CD4-positive, alpha-beta T cell (primary cell): ENCODE measurements at places on chromosomes 7 and 10. TPM values are rescaled to one million over a fixed set of nuclear protein-coding genes. Genes with fewer than 3 reads are reported as not detected.

DNA sequence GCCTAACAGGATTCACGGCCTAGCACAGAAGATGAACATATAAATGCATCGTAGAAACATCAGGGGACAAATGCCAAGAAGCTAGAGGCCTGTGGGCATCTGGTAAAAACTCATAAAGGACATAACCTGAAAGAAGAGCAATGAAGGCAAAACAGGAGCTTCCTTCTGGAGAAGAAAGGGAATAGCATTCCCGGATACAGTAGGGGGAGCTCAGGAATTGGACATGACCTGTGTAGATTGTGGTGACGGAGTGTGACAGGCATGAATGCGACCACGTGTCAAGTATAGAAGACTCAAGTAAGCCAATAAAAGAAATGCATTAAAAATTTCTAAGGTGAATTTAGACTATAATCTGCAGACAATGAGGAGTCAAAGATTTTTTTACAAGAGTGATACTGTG lies 270.1 kb downstream of the AGMO start:
- H3K4me3 ChIP-seq: no peak overlapping the region
- no peaks in the 10 kb centered on the region for H3K36me3 ChIP-seq
- no peak overlapping the region for H3K27ac ChIP-seq
- DNase-seq: no peak

Gene WDFY4
- 2.5 TPM for total RNA-seq

GRCh38 chr7:138753610-138754009 lies 44.2 kb upstream of the TMEM213 start:
- no peaks in the 10 kb centered on the region for H3K36me3 ChIP-seq
- no peaks in the 10 kb centered on the region for H3K27me3 ChIP-seq
- peaks cover 43% of the 10 kb centered on the region for H3K4me1 ChIP-seq
- DNase-seq: peak; percentile 75

GRCh38 chr10:70905071-70906021 lies 17.0 kb upstream of the PCBD1 start:
- no peaks in the 10 kb centered on the region for H3K36me3 ChIP-seq
- H3K4me3 ChIP-seq: no peak overlapping the region
- no peak for DNase-seq
- H3K4me1 ChIP-seq: no peaks in the 10 kb centered on the region
- no peak overlapping the region for H3K27ac ChIP-seq

GRCh38 chr7:43018446-43018845 lies 86.3 kb downstream of the MRPL32 start:
- DNase-seq: no peak
- no peak overlapping the region for H3K27ac ChIP-seq
- no peaks in the 10 kb centered on the region for H3K36me3 ChIP-seq

- no peaks in the 10 kb centered on the region for H3K4me1 ChIP-seq
- no peak overlapping the region for H3K27ac ChIP-seq
- no peaks in the 10 kb centered on the region for H3K27me3 ChIP-seq
- H3K36me3 ChIP-seq: no peaks in the 10 kb centered on the region
Observed at GRCh38 chr10:108452533-108452932, 1288.0 kb upstream of the SORCS1 start.

Gene MLLT10
- total RNA-seq: 46.0 TPM

DNA sequence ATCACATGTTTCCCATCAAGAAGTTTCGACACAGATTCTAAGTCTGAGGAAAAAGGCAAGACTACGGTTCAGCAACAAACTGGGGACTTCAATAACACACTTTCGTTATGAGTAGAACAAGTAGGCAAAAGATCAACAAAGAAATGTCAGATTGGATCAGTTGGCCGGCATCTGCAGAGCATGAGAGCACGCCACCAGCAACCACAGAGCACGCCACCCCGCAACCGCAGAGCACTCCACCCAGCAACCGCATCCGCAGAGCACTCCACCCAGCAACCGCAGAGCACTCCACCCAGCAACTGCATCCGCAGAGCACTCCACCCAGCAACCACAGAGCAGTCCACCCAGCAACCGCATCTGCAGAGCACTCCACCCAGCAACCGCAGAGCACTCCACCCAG lies 89.7 kb upstream of the FAM20C start:
- H3K4me1 ChIP-seq: peaks cover 12% of the 10 kb centered on the region
- no peaks in the 10 kb centered on the region for H3K27me3 ChIP-seq
- no peak for DNase-seq
- no peak overlapping the region for H3K27ac ChIP-seq
- H3K36me3 ChIP-seq: no peaks in the 10 kb centered on the region

DNA sequence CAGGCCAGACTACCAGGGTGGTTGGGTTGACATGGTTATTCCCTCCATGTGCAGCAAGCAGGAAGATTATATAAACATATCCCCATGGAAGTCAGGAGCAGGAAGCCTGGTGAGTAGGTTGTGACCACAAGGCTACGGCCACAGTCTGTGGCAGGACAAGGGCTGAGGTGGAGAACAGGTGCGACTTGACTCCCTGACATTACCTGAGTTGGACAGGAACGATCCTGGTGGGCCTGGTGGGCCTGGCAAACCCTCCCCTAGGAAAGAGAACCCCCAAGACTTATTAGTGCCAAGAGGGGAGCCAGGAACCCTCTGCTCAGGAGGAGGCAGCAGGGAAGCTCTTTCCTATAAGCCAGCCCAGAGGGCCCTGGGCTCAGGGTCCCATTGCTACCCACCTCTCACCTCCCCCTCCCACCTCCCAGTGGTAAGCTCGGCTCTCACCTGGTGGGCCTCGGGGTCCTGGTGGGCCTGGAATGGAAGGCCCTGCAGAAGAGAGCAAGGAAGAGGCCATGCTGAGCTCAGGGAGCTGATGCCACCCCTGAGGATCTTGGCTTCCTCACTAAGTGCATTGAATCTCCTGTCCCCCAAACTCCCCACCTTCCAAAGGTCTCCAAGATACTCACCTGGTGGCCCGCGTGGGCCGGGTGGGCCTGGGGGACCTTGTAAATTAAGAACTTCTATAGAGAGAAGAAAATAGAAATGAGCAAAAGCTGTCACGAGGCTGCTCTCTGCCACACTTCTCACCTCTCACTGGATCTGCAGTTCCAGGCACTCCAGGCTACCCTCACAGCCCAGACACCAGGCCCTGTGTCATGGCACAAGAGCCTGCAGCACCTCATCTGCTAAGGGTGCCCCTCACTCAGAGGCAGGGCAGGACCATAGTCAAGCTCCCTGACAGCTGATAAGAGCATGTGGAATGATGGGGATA lies 44.6 kb downstream of the COL17A1 start:
- no peaks in the 10 kb centered on the region for H3K36me3 ChIP-seq
- no peak overlapping the region for H3K4me3 ChIP-seq
- DNase-seq: no peak
- no peak overlapping the region for H3K27ac ChIP-seq
- no peaks in the 10 kb centered on the region for H3K27me3 ChIP-seq

DNA sequence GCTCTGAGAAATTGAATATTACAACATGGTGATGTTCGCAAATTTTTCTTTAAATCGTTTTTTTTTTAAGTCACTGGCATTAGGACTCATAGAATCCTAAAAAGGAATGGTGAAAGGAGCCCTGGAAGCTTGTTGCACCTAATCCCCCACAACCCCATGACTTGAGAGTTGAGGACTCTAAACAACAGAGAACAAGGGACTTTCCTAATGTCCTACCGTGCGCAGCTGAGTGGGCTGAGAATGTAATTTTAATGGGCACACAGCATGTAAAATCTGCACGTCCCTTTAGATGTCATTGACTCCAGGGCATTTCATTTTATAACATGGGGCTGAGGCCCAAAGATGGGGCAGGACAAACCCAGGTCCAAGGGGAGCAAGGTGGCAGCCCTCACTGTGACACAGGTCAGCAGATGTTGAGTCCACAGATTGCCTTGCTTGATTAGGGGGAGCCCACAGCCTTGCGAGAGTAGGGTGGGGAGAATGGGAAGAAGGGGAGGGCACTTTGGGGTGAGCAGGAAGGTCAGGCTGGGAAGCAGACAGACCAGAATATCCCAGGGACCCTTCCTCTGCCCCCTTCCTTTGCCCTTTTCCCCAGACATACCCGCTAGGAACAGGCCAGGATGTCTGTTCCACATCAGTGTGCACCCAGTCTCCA lies 208.4 kb upstream of the ZMIZ1 start:
- H3K4me1 ChIP-seq: no peaks in the 10 kb centered on the region
- H3K27me3 ChIP-seq: no peaks in the 10 kb centered on the region
- H3K27ac ChIP-seq: no peak overlapping the region
- no peak overlapping the region for H3K4me3 ChIP-seq

GRCh38 chr7:123787220-123788007 lies 38.6 kb upstream of the WASL start:
- no peaks in the 10 kb centered on the region for H3K4me1 ChIP-seq
- no peak overlapping the region for H3K4me3 ChIP-seq
- no peak for DNase-seq
- H3K36me3 ChIP-seq: no peaks in the 10 kb centered on the region

DNA sequence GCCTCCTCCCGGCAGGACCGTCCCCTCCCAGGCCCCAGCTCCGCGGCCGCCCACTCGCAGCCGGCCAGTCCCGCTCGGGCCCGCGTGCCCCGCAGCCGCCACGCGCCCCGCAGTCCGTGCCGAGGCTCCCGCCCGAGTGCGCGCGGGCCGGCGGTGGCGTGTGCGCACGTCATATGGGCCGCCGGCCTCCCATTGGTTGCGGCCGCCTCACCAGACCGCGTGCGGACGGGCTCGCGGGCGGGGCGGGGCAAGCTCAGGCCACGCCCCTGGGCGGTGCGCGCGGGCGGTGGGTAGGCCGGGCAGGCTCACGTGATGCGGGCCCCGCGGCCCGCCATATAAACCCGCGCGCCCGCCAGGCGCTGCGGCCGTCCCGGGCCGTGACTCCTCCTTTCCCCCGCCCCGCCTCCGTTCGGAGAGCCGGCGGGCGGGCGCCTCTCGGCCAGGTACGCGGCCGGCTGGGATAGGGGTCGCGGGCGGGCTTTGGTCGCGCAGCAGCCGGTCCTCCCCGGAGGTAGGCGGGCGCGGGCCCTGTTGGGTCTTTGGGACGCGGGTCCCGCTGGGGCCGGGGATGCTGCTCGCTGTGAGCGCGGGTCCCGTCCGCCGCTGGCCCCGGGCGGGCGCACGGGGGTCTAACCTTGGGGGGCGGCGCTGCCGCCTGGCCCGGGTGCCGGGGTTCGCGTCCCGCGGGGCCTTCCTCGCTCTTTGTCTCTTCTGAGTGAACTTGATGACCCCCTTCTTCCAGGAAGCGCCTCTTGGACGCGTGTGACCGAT lies at the start of gene INSIG1:
INSIG1 (plus strand) TSS at position 362 of the 771 bp plus-strand sequence; CDS start at position 770, 408 bp downstream.
- peaks cover 21% of the 10 kb centered on the region for H3K36me3 ChIP-seq
- no peaks in the 10 kb centered on the region for H3K27me3 ChIP-seq
- peak within 1 kb of the TSS; percentile 70 for H3K4me3 ChIP-seq
- peak; percentile 91 for DNase-seq

GRCh38 chr10:36358736-36359135 lies 716.6 kb upstream of the FZD8 start:
- H3K36me3 ChIP-seq: no peaks in the 10 kb centered on the region
- no peaks in the 10 kb centered on the region for H3K27me3 ChIP-seq
- no peak overlapping the region for H3K27ac ChIP-seq
- no peaks in the 10 kb centered on the region for H3K4me1 ChIP-seq
- no peak for DNase-seq

DNA sequence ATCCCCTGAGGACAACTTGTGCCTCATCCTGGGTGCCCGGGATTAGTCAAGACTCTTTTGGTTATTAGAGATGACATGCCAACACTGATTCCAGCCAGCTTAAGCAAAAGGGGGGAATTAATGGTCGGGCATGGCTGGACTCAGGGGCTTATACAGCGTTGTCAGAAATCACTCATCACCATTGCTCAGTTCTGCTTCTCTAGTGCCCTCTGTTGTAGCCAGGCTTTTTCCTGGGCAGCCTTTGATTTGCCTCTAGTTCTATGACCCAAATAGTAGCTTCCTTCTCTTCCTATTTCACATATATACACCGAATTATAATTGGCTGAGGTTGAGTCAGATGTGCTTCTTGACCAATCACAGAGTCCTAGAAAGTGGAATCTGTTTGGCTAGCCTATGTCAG lies 192.0 kb upstream of the HABP2 start:
- no peak overlapping the region for H3K4me3 ChIP-seq
- no peak overlapping the region for H3K27ac ChIP-seq
- DNase-seq: no peak
- H3K27me3 ChIP-seq: no peaks in the 10 kb centered on the region

Gene WEE2
- total RNA-seq: 0.14 TPM

GRCh38 chr7:134828361-134828760 lies 48.9 kb downstream of the CALD1 start:
- H3K27me3 ChIP-seq: no peaks in the 10 kb centered on the region
- H3K4me3 ChIP-seq: no peak overlapping the region
- DNase-seq: no peak
- no peaks in the 10 kb centered on the region for H3K36me3 ChIP-seq
- H3K4me1 ChIP-seq: no peaks in the 10 kb centered on the region

Gene NUTM2B
- 0.34 TPM for total RNA-seq
